Body of pancreas (tissue), 4 donors: ENCODE measurements at places on chromosomes 11 and 22. TPM values are rescaled to one million over a fixed set of nuclear protein-coding genes. Genes with fewer than 3 reads are reported as not detected.
A peak's percentile ranks its signal among the peaks of the same experiment; 100 is the strongest.

GRCh38 chr11:7484645-7485044 lies 661 bp upstream of the OLFML1 start:
- DNase-seq: no peak

- DNase-seq: peak; percentile 46
Measured at GRCh38 chr11:44568658-44569473, 3.4 kb downstream of the CD82 start.

Gene FXYD6
- total RNA-seq: 23.9 TPM

DNA sequence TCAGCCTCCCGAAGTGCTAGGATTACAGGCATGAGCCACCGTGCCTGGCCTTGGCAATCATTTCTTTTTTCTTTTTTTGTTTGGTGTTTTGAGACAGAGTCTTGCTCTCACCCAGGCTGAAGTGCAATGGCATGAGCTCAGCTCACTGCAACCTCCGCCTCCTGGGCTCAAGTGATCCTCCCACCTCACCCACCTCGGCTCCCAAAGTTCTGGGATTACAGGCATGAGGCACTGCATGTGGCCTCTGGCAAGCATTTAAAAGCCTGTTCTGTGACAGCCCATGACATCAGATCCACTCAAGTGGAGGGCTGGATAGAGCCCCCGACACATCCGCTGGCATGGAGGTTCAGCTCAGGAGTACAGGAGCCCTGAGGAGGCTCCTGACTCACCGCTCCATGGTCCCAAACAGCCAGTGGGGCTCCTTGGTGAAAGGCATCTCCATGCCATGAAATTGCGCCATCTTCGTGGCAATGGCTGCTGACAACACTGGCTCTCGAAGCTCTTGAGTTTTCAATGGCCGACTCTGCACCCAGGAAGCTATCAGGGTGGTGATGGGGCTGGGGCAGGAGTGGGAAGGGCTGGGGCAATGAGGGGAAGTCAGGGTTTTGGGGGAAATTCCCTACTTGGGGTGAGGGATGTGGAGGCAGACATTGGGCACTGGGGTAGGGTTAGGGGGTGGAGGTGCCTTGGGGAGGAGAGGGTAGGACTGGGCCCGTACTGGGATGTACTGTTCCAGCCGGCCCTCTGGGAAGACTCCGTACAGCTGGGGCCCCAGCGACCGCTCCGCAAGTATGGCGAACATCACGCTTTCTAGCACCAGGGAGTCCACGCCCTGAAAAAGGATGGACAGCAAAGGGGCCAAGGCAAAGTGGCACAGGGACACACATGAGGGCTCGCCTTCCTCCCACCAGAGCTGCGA lies 1.4 kb downstream of the CHKB start:
- no peak for DNase-seq

GRCh38 chr22:44091021-44091721 lies 67.1 kb downstream of the PARVB start:
- DNase-seq: no peak

- DNase-seq: peak; percentile 1
Measured at GRCh38 chr11:77089004-77089545, 13.6 kb upstream of the OMP start.

Gene TRAF6
- 9.2 TPM for total RNA-seq

Gene CREB3L1
- total RNA-seq: 22.7 TPM

Gene LYVE1
- total RNA-seq: 6.9 TPM

DNA sequence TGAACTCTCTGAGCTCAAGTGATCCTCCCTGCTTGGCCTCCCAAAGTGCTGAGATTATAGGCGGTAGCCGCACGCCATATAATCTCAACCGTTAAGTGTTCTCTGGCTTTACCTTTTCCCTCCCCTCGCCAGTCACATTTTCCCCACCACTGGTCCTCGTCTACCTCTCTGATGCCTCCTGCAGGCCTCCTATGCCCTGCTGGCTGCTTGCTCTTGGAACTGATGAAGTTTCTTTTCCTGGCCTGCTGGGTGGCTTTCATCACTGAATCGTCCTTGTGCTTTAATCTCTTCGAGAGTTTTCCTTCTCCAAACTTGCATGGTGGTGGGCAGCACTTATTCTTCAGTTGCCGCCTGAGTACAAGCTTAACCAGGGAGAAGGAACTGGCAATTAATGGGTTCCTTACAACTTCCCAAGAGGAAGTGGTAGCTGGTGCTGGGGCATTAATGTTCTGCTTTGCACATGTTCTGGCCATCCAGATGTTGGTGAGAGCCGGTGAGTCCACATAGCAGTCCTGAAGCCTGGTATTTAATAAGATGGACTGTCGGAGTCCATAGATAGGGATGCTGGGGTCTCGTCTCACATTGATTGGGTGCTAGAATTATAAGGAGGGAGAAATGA lies 1.3 kb downstream of the C22orf31 start:
- DNase-seq: no peak

- no peak for DNase-seq
Measured at GRCh38 chr22:49999946-50000586, 12.5 kb downstream of the IL17REL start.

Gene PCSK7
- 25.9 TPM for total RNA-seq

Gene NUDT8
- total RNA-seq: 21.8 TPM

Gene HYOU1
- 121 TPM for total RNA-seq

- peak; percentile 11 for DNase-seq
Measured at GRCh38 chr22:32473388-32473952, 1.1 kb upstream of the FBXO7 start.

DNA sequence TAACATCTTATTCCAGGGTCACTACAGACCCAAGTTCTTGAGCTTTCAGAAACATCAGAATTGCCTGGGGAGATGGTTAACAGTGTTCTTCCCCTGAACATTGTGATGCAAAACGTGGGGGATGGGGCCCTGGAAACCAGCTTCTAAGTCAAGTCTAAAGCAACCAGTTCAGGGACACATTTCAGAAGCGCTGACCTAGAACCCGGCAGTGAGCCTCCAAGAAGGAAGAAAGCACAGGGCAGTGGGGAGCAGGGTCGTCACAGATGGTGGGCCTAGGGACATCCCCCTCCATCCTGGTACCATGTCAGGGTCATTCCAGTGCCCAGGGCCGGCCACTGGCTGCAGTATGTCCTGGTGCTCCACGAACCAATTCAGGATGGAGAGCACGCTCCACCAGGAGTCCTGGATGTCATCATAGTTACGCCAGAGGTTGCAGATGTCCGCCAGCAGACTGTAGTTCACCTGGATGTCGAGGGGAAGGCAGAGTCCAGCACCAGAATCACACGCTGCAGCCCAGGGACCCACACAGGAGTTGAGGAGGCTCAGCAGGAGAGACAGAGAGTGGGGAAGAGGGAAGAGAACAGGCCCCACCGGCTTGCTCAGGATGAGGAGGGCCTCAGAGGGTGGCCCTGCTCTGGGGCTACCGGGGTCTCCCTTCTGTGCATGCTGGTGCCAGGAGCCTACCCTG lies 5.0 kb downstream of the NAGA start:
- DNase-seq: no peak

- DNase-seq: peak; percentile 61
Measured at GRCh38 chr11:66070604-66071380, 720 bp downstream of the PACS1 start.

- peak; percentile 8 for DNase-seq
Measured at GRCh38 chr11:77083566-77084245, 16.9 kb downstream of the CAPN5 start.

GRCh38 chr11:92850296-92850826 lies 119.1 kb upstream of the MTNR1B start:
- no peak for DNase-seq

Gene YPEL1
- 4.4 TPM for total RNA-seq

DNA sequence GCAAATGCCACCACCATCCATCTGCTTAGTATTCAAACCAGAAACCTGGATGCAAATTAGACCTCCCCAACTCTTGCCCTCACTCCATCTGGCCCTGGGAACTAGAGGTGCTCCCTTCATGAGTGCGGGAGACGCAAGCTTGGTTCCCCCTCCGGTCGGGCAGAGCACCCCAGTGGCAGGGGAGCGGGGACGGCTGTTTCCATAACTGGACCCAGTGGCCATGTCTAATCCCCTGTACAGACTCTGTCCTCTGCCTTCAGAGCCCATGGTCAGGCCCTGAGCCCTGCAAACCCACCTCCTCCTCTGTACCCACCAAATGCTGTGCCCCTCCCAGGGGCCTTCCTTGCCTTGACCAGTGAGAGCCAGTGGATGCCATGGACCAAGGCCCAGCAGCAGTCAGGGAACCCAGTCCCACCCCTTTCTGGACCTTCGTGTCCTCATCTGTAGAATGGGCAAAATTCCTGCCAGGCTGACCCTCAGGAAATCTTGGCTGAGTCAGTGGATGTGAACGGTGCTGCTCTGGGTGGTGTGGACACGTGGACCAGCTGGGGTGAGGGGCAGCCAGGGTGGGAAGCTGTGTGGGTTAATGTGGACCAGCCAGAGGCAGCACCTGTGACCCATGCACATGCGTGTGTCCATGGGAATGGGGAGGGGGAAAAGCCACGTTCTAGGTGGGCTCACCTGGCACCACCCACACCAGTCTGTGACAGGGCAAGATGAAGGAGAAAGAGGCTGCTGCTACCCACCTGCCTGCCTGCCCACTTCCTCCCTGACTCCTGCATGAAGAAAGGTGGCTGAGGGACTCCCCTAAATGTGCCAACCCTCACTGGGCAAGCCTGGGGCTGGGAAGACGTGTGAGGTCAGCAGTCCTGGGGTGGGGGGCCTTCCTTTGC lies 72.8 kb downstream of the LRRC32 start:
- no peak for DNase-seq

Gene MPEG1
- total RNA-seq: 1.3 TPM

DNA sequence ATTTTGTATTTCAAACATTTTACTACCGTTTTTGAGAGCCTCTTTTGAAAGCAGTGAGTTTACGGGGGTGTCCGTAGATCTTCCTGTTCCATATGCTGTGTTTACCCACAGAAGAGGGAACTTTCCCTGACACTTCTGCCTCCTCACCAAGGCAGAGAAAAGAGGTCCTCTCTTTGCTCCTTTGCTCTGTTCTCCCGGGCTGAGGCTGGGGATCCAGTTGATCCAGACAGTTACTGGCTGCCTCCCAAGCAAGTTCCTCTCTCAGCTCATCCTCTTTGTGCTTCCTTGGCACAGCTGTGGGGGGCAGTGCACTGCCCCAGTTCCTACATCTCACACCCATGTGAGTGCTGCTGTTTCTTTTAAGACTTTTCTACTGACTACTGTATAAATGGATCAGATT lies 813.7 kb downstream of the NTM start:
- DNase-seq: no peak

Gene DEAF1
- 15.8 TPM for total RNA-seq

Gene CYP2D6
- 0.52 TPM for total RNA-seq

Gene CD3D
- 1.6 TPM for total RNA-seq

Gene TANGO2
- 10.5 TPM for total RNA-seq

DNA sequence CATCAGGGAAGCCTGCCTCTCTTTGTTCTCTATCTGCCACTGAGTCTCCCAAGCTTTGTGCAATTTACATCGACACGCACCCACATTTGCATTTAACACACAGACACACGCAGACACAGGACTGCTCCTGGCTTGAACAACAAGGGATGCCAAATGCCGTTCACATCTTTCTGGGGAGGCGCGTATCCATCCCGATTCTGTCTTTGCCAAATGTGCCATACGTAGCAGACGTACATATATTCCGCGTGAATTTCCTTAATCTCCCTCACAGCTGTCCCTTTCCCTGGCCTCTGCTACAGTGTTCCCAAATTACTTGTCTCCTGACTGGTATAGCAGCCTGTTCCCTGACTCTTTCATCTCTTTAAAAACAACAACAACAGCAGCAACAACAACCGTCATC lies 409.5 kb downstream of the MIAT start:
- no peak for DNase-seq

DNA sequence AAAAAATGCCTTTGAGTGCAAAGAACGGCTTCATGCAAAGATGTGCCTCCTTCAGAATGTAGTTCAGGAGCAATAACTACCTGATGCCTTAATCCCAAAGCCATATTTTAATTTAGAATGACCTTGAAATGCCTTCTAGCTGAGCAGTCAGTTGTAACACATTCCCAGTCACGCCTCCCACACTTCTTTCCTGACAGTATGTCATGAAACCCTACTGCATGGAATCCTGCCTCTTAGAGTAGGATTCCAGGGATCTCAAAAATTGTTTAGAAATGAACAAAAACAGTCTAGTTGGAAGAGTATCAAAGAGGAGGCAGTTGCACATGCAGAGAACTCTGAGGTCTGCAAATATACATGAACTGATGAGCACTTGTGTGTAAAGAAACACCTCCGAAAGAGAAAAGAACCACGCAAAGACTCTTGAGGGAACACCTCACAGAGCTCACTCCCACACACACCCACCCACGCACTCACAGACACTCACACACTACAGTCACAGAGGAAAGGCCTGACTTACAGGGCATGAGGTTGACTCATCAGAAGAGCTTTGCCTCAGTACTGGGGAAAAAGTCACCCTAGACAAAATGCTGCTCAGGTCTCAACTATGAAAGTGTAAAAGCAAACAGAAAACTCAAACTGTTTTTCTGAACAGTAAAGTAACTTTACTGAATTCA lies 77.4 kb downstream of the GGTLC2 start:
- DNase-seq: no peak

GRCh38 chr22:38203090-38203810 lies 1.5 kb downstream of the MAFF start:
- peak; percentile 69 for DNase-seq

Gene SMIM35
- total RNA-seq: not detected

GRCh38 chr11:68014157-68014946 lies 4.2 kb downstream of the ALDH3B1 start:
- DNase-seq: peak; percentile 55

DNA sequence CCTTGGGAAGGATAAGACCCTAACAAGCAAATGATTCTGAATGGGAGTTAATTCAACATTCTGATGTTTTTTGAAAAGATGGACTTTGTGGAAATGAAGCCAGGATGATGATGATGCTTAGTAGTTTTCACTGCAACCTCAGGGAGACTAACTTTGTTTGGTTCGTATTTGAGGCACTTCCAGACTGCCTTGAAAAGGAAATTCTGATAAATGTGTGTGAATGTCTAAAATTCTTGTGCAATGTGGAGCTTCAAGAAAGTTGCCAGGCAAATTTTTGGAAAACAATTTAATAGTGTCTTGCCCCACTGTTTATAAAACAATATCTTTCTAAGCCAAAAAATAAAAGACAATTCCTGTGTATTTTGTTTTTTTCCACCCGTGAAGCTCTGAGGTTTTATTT lies 11.2 kb upstream of the NAV2 start:
- DNase-seq: no peak

DNA sequence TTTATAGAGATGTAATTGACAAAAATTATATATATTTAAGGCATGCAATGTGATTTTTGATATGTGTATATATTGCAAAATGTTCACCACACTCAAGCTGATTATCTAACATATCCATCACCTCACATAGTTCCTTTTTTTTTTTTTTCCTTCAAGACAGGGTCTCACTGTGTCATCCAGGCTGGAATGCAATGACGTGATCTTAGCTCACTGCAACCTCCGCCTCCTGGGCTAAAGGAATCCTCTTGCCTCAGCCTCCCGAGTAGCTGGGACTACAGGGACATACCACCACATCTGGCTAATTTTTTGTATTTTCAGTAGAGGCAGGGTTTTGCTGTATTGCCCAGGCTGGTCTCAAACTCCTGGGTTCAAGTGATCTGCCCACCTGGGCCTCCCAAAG lies 65.1 kb upstream of the SLC35C1 start:
- no peak for DNase-seq

GRCh38 chr11:78010304-78010703 lies 12.8 kb downstream of the KCTD14 start:
- DNase-seq: no peak
